Activated naive CD4-positive, alpha-beta T cell treated with anti-CD3 and anti-CD28 coated beads, Interleukin-2, amount 50 U/mL, for 72 hours (primary cell): ENCODE measurements at places on chromosomes 2 and 18. TPM values are rescaled to one million over a fixed set of nuclear protein-coding genes. Genes with fewer than 3 reads are reported as not detected.

The LAMA1 gene
- total RNA-seq, result not detected

The STARD6 gene
- total RNA-seq, result not detected

The AQP12B gene
- not detected for total RNA-seq

The SCN3A gene
- total RNA-seq, result 0.25 TPM

The SERPINB13 gene
- total RNA-seq, result not detected

The HSBP1L1 gene
- 21.6 TPM for total RNA-seq

The POTEI gene
- total RNA-seq, result not detected

The HOXD8 gene
- total RNA-seq, result not detected

The POTEF gene
- total RNA-seq, result not detected

The FEV gene
- total RNA-seq, result not detected

The DSG1 gene
- total RNA-seq, result not detected

The C1QL2 gene
- not detected for total RNA-seq

The FHL2 gene
- total RNA-seq, result 3.0 TPM

The DNAH7 gene
- not detected for total RNA-seq

The COL6A3 gene
- total RNA-seq, result 31.6 TPM

The DBI gene
- total RNA-seq, result 90.8 TPM

The SKOR2 gene
- not detected for total RNA-seq

The ZNF892 gene
- 3.9 TPM for total RNA-seq

The TMEFF2 gene
- total RNA-seq, result not detected

The IGFBP5 gene
- total RNA-seq, result 0.02 TPM

The IL37 gene
- total RNA-seq, result not detected

The ZNF519 gene
- total RNA-seq, result 28.5 TPM

The HMSD gene
- total RNA-seq, result 38.0 TPM

The RAD51AP2 gene
- total RNA-seq, result not detected

The OXER1 gene
- 0.54 TPM for total RNA-seq

The ZNF396 gene
- total RNA-seq, result 0.86 TPM

The WNT10A gene
- total RNA-seq, result 6.1 TPM

The KCNF1 gene
- not detected for total RNA-seq

The UNC50 gene
- 23.8 TPM for total RNA-seq

The UGT1A4 gene
- total RNA-seq, result not detected

The TMEM150A gene
- 0.91 TPM for total RNA-seq

The ANKRD44 gene
- 103 TPM for total RNA-seq

The ZNF385B gene
- not detected for total RNA-seq

The PAX8 gene
- total RNA-seq, result 0.35 TPM

The HOXD1 gene
- not detected for total RNA-seq

The NXPH2 gene
- not detected for total RNA-seq

The PRKCE gene
- 13.8 TPM for total RNA-seq

The SFXN5 gene
- 5.2 TPM for total RNA-seq

The ATP6V1B1 gene
- total RNA-seq, result 0.11 TPM

The GALNT14 gene
- 1.2 TPM for total RNA-seq

The UGT1A8 gene
- not detected for total RNA-seq

The GATA6 gene
- total RNA-seq, result not detected

The NEU4 gene
- 1.1 TPM for total RNA-seq

The HOXD10 gene
- not detected for total RNA-seq

The AMMECR1L gene
- total RNA-seq, result 15.3 TPM

The RASGRP3 gene
- total RNA-seq, result 2.8 TPM

The CHST9 gene
- not detected for total RNA-seq

The GMCL1 gene
- 22.8 TPM for total RNA-seq

The LCT gene
- total RNA-seq, result 0.27 TPM

The GKN1 gene
- not detected for total RNA-seq
